Stimulated activated CD8-positive, alpha-beta memory T cell treated with anti-CD3 and anti-CD28 coated beads, Interleukin-4, amount 100 ng/mL, for 24 hours (primary cell): ENCODE measurements at places on chromosomes 3 and 15.

DNA sequence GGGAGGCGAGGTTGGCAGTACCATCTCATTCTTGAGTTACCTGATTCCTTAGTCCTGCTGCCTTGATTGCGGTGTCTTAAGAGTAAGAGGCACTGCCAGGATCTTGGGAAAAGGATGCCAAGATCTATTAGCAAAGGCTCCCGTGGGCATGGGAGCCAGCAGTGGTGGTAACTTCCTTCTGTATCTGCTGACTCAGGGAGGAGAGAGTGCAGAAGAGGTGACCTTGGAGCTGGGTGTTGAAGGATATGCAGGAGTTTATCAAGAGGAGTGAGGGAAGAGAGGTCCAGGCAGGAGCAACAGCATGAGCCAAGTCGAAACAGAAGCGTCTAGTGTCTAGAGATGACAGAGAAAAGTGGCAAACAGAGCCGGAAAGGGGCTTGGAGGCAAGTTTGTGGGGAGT, 4.5 kb downstream of the MESP2 start:
- no peak for DNase-seq

- no peak for DNase-seq
Observed at GRCh38 chr3:42690766-42691680, 5.7 kb downstream of the KLHL40 start.

DNA sequence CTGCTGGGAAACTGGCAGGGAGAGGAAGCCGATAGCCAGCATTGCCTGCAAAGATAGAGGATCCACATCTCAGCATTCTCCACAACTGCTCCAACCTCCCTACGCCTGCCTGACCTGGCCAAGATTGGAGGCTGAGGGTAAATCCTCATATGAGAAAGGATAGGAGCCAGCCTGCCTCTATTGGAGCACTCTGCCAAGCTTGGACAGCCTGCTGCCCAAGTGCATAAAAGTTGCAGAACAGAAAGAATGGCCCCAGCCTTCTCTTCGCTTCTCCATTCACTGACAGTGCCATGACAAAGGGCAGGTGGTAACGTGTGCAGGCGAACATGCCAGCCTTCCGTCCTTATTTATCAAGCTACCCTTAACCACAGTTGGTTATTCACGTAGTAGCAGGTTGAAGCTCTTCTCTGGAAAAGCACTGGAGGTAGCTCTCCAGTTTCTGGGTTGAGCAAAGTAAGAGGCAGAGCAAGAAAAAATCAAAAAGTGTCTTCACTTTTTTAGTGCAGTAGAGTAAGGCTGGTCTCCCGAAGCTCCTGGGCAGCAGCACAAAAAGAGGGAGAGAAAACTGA, 4.3 kb downstream of the BMF start:
- no peak for DNase-seq

DNA sequence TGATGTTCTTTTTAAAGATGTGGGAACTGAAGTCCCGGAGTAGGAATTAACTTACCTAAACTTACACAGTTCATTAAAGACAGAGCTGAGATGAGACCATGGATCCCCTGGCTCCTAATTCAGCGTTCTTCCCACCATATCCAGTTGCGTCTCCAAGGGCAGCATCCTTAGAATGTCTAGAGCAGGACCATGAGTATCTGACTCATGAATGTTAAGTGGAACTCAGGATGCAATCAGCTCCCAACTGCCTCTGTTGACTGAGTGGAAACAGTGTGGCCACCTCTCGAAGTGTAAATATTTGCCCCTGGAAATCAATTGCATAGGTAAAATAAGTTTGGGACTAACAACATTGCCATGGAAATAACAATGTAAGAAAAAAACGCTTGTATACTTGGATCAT, 2.5 kb downstream of the SNTN start:
- no peak for DNase-seq

- no peak for DNase-seq
Observed at GRCh38 chr3:26449996-26450395, 172.6 kb upstream of the LRRC3B start.

DNA sequence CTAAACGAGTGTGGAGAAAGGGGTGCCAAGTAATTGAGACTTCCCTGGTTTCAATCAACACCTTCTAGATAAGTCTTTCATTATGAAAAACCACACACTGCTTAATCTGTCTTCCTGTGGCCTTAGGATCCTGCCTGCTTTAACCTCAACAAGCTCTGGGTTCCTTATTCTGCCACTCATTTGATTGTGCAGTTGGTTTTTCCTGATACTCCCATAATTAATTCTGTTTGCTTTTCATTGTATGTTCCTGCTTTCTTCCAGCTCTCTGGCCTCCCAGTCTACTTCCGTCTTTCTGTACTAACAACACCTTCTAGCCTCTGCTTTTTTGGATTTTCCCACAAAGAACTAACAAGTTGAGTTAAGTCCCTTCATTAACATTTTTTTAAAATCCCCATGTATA, 20.2 kb upstream of the GCNT3 start:
- no peak for DNase-seq

GRCh38 chr3:182792901-182793662, at the start of gene ATP11B:
Gene ATP11B (plus strand): TSS chr3:182793504. CDS start chr3:182793760, 256 bp downstream.
- peak; percentile 69 for DNase-seq

DNA sequence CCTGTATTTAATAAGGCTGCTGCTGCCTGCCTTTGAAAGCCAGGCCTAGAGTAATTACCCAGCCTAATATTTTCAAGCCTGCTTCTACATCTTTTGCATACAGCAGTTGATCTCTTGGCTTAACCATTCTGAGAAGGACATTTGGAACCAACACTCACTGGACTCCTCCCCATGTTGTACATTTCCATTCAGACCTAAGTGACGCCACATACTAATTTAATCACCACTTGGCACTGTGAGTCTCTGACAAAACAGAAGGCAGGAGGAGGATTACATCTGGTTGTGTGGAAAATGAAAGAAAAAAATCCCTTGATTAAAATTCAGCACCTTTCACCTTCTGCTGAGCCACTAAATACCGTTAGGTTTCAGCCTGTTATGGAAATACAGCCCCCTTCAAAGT, 102.2 kb upstream of the ARRDC4 start:
- DNase-seq = no peak

GRCh38 chr15:31390777-31391486, 64.3 kb downstream of the KLF13 start:
- no peak for DNase-seq

DNA sequence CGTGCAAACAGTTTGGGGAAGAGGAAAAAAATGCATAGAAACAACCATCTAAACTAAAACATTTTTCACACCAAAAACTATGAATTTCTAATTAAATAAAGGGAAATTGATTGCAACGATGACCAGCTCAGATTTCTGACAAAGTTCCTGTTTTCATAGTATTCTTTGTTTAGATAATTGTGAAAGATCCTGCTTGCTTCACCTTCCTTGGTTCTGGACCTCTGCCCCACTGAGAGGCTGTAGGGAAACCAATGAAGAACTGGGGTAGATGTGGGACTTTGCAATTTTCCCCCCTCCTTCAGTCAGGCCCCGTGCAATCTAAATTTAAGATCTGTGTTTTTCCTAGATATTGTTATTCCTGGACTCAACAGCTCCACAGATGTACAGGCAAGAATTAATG, 13.8 kb upstream of the TEX264 start:
- no peak for DNase-seq

DNA sequence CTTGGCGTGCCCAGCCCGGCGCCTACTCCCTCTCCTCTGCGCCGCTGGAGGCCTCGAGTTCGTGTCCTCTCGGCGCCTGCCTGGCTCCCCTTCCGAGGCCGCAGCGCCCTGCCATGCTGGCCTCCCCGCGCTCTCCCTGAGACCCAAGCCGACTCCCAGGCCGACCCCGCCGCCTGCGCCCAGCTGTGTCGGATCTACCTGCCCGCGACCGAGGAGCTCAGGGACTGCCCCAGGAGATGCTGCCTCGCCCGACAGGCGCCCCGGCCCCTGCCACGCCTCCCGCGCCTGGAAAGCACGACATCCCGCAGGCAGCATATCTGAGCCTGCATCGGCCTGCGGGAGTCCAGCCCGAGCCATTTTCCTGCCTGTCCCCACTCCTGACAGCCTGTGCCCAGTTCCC, 16.1 kb downstream of the PAQR9 start:
- no peak for DNase-seq

- DNase-seq = no peak
Observed at GRCh38 chr3:124266487-124266886, 274.6 kb upstream of the ROPN1 start.

- no peak for DNase-seq
Observed at GRCh38 chr3:130516645-130517512, at the start of gene COL6A6. Gene COL6A6 (plus strand): TSS chr3:130517177. CDS start chr3:130560365, 43,188 bp downstream.

- no peak for DNase-seq
Observed at GRCh38 chr3:8845641-8846040, 76.2 kb upstream of the OXTR start.

GRCh38 chr3:48435774-48436476, 4.0 kb downstream of the CCDC51 start:
- DNase-seq = peak; percentile 71

GRCh38 chr15:67845974-67846373, 6.1 kb upstream of the RNU6-1 start:
- no peak for DNase-seq

DNA sequence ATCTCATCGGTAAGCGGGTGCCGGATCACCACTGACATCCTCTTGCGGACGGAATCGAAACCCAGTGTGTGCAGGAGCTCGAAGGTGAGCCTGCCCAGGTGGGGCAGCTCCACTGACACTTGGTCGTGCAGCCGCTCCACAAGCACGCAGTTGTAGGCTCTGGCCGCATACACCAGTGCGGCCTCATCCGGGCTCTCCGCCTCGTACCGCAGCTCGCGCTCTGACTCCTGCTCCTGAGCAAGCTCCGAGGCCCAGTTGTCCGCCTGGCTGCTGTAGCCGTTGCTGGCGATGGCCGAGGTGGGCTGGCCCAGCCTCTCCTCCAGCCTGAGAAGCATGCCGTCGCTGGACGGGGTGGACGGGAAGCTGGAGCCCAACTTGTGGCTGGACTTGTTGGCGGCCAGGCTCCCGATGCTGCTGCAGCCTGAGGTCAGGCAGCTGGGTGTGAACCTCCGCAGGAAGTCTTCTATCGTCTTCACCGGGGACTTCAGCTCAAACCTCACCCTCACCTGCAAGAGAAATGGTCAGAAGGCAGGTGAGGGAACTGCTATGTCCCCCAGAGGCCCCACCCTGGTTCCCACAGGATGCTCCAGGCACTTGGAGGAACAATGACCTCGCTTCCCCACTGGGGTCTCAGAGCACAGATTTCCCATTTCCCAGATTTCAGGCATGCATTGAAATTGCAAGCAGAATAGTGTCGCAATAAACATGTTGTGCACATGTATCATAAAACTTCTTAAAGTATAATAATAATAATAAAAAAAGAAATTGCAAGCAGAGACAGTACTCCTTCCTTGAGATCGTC, 149.2 kb downstream of the ATP10A start:
- no peak for DNase-seq

DNA sequence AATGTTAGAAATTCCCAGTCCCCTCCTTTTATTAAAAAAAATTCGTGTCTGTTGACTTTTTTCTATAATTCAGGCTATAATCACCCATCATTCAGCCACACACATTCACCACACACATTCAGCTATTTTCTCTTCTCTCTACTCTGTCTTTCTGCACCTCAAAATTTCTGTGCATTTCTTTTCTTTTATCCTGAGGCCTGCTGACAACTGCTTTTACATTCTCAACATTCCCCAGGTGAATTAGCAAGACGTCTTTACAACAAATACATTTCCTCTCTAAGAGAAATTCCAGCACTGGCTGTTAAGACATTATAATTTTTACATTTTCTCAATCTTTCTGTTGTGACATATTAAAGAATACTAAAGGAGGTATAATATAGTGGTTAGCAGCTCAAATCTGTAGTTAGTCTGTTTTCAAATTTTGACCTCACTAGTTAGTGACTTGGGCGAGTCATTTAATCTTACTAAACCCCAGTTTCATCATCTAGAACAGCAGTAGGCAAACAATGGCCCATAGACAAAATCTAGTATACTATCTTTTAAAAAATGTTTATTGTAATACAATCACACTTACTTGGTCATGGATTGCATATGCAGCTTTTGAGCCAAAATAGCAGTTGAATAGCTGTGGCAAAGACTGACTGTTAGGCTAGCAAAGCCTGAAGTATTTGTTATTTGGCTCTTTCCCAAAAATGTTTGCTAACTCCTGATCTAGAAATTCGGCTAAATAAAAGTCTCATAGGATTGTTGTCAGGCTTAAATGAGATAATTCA, 350.7 kb downstream of the NSUN3 start:
- no peak for DNase-seq

- peak; percentile 78 for DNase-seq
Observed at GRCh38 chr3:184135149-184135910, at the start of gene EIF2B5. Gene EIF2B5 (plus strand): TSS chr3:184135358. CDS start chr3:184135386, 28 bp downstream.

- DNase-seq = no peak
Observed at GRCh38 chr3:48966876-48967361, 23.1 kb upstream of the P4HTM start.

DNA sequence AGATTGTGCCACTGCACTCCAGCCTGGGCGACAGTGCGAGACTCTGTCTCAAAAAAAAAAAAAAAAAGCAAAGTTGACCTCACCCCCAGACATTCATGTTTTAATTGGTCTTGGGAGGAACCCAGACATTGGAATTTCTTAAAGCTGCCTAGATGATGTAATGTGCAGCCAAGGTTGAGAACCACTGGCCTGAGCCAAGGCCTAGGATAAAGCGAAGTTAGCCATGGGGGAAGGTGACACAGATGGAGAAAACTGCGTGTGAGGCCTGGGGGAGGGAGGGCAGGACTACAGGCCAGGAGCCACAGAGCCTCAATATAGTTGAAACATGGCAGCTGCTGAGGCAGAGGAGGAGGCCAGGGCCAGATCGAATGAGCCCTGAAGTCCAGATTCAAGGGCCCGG, 21.0 kb downstream of the GLB1 start:
- DNase-seq = no peak

- no peak for DNase-seq
Observed at GRCh38 chr3:32890420-32891276, 60.8 kb upstream of the CCR4 start.

- DNase-seq = no peak
Observed at GRCh38 chr3:147653367-147653923, 244.3 kb downstream of the ZIC1 start.

- DNase-seq = no peak
Observed at GRCh38 chr3:166962911-166963310, 417.2 kb downstream of the ZBBX start.

DNA sequence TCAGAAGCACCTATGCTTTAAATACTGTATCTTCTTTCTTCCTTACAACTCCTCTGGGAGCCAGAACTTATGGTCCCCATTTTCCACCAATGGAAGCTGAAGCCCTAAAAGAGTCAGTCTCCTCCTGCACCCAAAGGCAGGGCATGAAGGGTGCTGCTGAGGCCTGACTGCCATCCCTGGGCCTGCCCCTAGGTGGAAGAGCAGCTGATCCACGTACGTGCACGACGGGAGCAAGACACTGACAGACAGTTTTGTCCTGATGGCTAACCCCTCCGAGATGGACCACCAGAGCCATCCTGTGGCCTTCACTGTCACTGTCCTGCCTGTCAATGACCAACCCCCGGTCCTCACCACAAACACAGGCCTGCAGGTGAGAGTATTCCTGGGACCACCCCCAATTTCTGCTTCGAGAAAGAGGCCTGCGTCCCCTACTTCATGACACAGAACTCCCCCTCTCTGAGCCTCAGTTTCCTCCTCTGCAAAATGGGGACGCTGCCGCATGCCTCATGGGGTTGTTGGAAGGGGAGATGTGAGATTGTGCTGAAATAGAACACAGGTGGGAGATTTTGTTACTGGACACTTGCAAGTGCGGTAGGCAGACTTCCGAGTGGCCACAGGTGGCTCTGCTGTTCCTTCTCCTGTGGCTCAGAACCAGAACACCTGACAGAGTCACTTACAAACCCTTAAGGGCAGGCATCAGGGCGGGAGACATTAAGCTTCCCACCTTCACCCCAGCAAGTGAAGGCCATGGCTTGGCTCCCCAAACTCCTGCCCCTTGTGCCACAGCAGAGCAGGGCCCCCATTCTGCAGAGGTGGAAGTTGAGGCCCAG, 175.4 kb downstream of the TBC1D2B start:
- no peak for DNase-seq

- DNase-seq = no peak
Observed at GRCh38 chr3:59446775-59447465, 397.1 kb upstream of the CFAP20DC start.
